ENCODE measurements at places on chromosomes 4 and X. TPM values are rescaled to one million over a fixed set of nuclear protein-coding genes. Genes with fewer than 3 reads are reported as not detected.

Gene GNL3L
- polyA plus RNA-seq: 0.70 TPM

Gene VBP1
- polyA plus RNA-seq: 136 TPM

Gene SYAP1
- polyA plus RNA-seq: 10.9 TPM

Gene TLR10
- 0.27 TPM for polyA plus RNA-seq

Gene KCND1
- not detected for polyA plus RNA-seq

Gene GPR173
- 0.81 TPM for polyA plus RNA-seq

Gene JAKMIP1
- 30.5 TPM for polyA plus RNA-seq

Gene BEX2
- polyA plus RNA-seq: 432 TPM

Gene SPANXA2
- polyA plus RNA-seq: not detected

Gene SUPT20HL2
- polyA plus RNA-seq: not detected

Gene TMEM144
- 40.6 TPM for polyA plus RNA-seq

Gene REELD1
- polyA plus RNA-seq: not detected

Gene F8A1
- polyA plus RNA-seq: 8.1 TPM

Gene SLC6A8
- 0.39 TPM for polyA plus RNA-seq

Gene EPGN
- not detected for polyA plus RNA-seq

Gene MAGED4B
- polyA plus RNA-seq: 4.9 TPM

Gene SMARCA5
- polyA plus RNA-seq: 40.7 TPM

Gene GPRASP1
- polyA plus RNA-seq: 45.9 TPM

Gene HSFX4
- polyA plus RNA-seq: not detected

Gene CT45A3
- not detected for polyA plus RNA-seq

Gene DMRTC1
- 0.38 TPM for polyA plus RNA-seq

Gene FSTL5
- polyA plus RNA-seq: 24.0 TPM

Gene TLR1
- 0.32 TPM for polyA plus RNA-seq

Gene ESX1
- polyA plus RNA-seq: not detected

Gene SMR3B
- not detected for polyA plus RNA-seq

Gene RAB41
- 0.69 TPM for polyA plus RNA-seq

Gene KLHL4
- polyA plus RNA-seq: 48.5 TPM

Gene CLCN5
- 0.38 TPM for polyA plus RNA-seq

Gene GASK1B
- polyA plus RNA-seq: 8.1 TPM

Gene SLITRK4
- polyA plus RNA-seq: 0.36 TPM

Gene KIF4A
- polyA plus RNA-seq: 0.07 TPM

Gene MAGEA9B
- polyA plus RNA-seq: not detected

Gene ARMCX1
- 39.2 TPM for polyA plus RNA-seq

Gene TDO2
- polyA plus RNA-seq: not detected

Gene COX7B2
- not detected for polyA plus RNA-seq

Gene DGKK
- polyA plus RNA-seq: not detected

Gene KIAA1210
- not detected for polyA plus RNA-seq

Gene GPRASP2
- 42.7 TPM for polyA plus RNA-seq

Gene FAM156B
- polyA plus RNA-seq: not detected

Gene TTC29
- polyA plus RNA-seq: not detected

Gene TRIML2
- not detected for polyA plus RNA-seq

Gene ZNF732
- polyA plus RNA-seq: not detected

Gene ZIC3
- 1.7 TPM for polyA plus RNA-seq

Gene WWC2
- polyA plus RNA-seq: 10.5 TPM

Gene EXOSC9
- polyA plus RNA-seq: 34.6 TPM

Gene MAGEE2
- not detected for polyA plus RNA-seq

Gene IRAK1
- polyA plus RNA-seq: 2.4 TPM

Gene CYTL1
- not detected for polyA plus RNA-seq

Gene GAB3
- 2.0 TPM for polyA plus RNA-seq

Gene NEUROG2
- not detected for polyA plus RNA-seq

Gene RPS6KA3
- 57.7 TPM for polyA plus RNA-seq

Gene NXF2
- not detected for polyA plus RNA-seq

Gene CT55
- polyA plus RNA-seq: not detected

Gene CCDC149
- 2.2 TPM for polyA plus RNA-seq

Gene AKAP4
- polyA plus RNA-seq: not detected

Gene TRO
- 27.0 TPM for polyA plus RNA-seq

Gene MEPE
- polyA plus RNA-seq: not detected

Gene SPANXA1
- not detected for polyA plus RNA-seq

Measured in Purkinje cell (primary cell).